ENCODE measurements at places on chromosomes 12 and 14.
A peak's percentile ranks its signal among the peaks of the same experiment; 100 is the strongest.

GRCh38 chr14:100237735-100238418 lies 1.1 kb upstream of the YY1 start:
- peak; percentile 66 for DNase-seq

- DNase-seq = no peak
Observed at GRCh38 chr12:121209221-121209620, 708 bp upstream of the P2RX4 start.

- DNase-seq = no peak
Observed at GRCh38 chr12:64911081-64911480, 86.6 kb downstream of the TBC1D30 start.

GRCh38 chr12:132384916-132385774 lies 55.8 kb upstream of the GALNT9 start:
- no peak for DNase-seq

DNA sequence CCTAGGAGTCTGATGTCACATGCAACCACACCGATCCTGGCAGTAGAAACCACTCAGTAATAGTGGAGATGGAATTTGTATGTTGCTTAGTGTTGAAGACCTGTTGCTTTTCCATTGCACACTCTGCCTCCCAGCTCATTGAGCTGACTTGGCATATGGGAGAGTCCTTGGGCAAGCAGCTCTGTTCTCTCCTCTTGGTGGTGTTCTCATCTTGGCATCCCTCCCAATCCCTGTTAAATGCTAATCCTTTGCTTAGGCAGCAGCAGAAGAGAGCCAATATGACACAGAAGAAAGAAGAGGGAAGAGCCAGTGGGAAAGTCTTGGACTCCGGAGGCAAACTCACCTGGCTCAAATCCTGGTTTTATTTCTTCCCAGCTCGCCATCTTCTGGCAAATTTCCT lies 178.0 kb upstream of the CAND1 start:
- DNase-seq = no peak

GRCh38 chr12:124098887-124099286 lies 125.9 kb downstream of the ZNF664 start:
- DNase-seq = no peak

- peak; percentile 48 for DNase-seq
Observed at GRCh38 chr14:63840981-63841380, 11.8 kb upstream of the SYNE2 start.

GRCh38 chr12:91984556-91984955 lies 161.1 kb downstream of the BTG1 start:
- no peak for DNase-seq

DNA sequence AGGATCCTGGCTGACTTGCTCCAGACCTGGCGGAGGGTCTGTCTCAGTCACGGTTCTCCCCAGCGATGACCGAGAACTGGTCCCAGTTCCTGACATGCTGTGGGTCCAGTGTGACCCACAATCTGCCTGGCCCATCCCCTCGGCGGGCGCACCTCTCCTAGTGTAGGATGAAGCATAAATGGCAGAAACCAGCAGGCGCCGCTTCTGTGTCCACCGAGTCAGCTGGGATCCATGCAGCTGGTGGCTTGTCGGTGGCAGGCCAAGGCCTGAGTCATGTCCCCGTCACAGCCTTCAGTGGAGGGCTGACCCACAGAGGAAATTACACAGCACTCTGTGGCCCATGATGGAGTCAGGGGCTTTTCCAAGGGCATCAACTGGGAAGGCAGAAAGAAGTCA lies 38.5 kb downstream of the NFKBIA start:
- peak; percentile 50 for DNase-seq
